ENCODE measurements at places on chromosomes 1 and 21.

- DNase-seq = no peak
Measured at GRCh38 chr1:67405473-67406245, 24.5 kb downstream of the SERBP1 start.

GRCh38 chr1:194830387-194830786 is 1644.0 kb upstream of the B3GALT2 start:
- DNase-seq = no peak

DNA sequence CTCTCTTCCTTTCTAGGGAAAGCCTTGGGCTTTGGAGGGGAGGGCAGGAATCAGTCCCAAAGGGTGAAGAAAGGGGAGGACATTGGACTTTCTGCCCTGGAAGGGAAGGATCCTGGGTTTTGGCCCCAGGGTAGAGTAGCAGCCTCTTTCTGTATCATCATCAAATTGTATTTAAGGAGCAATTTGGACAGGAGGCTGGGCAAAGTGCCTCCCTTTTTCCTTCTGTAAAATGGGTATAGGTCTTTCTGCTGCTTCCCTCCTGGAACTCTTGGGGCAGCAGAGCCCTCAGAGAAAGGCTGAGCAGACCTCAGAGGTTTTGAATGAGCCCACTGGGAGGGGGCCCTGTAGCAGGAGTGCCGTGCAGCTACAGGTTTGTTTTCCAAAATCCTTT is 38.4 kb downstream of the ARHGEF10L start:
- DNase-seq = no peak

DNA sequence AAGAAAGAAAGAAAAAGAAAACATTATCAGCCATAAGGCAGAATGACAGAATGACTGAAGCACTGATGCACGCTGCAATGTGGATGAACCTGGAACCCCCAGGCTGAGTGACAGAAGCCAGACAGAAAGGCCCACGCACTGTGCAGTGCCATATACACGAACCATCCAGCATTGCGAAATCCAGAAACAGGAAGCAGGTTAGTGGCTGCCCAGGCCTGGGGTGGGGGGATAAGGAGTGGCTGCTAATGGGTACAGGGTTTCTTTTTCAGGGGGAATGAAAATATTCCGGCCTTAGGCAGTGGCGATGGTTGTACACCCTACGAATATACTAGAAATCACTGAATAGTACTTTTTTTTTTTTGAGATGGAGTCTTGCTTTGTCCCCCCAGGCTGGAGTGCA is 57.0 kb downstream of the CHD5 start:
- DNase-seq = no peak

DNA sequence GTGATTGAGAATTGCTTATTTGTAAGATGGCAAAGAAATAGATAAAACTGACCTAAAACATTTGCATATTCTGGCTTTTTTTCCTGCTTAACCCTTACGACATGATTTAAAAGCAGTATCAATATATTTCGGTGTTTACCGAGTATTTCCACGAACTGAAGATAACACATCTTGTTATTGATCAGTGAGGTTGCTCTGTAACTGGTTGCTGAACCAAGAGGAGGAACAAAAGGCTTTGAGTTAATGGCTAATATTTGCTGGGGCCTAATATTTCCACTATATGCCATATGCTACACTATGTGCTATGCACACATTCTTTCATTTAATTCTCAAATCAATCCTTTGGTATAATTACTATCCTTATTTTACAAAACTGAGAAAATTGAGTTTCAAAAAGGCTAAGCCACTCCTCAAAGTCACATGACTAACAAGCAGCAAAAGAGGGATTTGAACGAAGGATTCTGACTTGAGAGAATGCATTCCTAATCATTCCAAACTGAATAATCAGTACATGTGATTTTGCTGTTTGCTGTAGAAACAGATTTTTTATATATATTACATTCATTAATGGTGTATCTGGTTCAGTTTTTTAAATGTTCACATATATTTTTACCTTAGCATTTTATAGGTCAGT is 346.0 kb downstream of the USP25 start:
- DNase-seq = no peak

DNA sequence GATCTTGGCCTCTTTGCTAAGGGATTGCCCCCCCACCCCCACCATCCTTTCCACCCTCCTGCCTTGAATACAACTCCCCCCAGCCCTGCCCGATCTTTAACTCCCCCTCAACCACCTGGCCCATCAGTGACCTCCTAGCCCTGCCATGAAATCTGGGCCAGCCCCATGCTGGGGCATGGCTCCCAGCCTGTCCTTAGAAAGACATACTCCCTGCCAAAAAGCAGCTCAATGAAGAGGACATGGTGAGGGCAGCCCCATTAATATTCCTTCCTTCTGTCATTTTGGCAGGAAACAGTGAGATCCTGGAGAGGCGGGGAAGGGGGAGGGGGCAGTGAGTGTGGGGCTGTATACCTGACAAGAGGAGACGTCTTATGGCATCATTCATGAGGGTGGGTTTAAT is 66.8 kb upstream of the DISP3 start:
- no peak for DNase-seq

GRCh38 chr1:197768014-197768805 is 7.1 kb downstream of the DENND1B start:
- no peak for DNase-seq

DNA sequence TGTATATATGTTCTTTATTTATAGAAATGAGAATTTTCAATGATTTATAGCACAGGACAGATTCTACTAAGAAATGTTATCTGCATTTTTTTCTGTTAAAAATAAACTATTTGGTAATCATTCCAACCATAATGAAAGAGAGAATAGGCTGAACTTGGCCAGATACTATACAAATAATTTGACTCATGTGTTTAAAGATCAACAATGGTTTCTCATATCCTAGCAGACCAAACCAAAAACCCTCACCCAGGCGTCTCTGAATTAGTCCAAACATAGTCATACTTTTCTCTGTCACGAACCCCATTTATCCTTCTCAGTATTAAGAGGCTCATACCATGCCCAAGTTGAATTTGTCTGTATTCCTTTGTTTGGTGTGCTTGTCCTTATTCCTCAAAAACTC is 40.3 kb downstream of the RPE65 start:
- no peak for DNase-seq

GRCh38 chr21:27045281-27045985 is 78.5 kb upstream of the ADAMTS5 start:
- no peak for DNase-seq

GRCh38 chr21:17146426-17146825 is 366.4 kb upstream of the CXADR start:
- no peak for DNase-seq

DNA sequence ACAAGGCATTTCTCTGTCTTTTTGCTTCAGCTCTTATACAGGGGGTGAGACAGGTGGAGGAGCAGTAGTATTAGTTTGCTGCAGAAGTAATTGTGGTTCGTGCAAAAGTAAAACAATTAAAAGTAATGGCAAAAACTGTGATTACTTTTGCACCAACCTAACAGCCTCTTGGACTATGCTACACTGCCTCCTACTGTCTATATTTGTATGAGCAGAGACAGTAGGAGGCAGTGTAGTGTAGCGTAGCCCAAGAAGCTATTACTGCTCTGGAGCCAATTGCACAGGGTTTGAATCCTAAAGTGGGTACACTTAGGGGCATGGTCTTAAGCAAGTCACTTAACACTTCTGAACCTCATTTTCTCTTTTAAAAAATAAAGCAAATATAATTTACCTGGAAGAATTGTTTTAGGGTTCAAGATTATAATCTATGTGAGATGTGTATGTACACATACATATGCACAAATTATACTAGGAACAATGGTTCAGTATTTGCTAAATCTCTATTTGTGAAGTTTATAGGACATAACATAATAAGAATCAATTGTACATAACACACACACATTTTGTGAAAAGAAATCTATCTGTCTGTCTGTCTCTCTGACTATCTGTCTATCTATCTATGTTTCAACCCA is 103.8 kb downstream of the BRINP3 start:
- DNase-seq = peak; percentile 42

GRCh38 chr1:180920702-180921101 is 8.0 kb downstream of the KIAA1614 start:
- DNase-seq = no peak

DNA sequence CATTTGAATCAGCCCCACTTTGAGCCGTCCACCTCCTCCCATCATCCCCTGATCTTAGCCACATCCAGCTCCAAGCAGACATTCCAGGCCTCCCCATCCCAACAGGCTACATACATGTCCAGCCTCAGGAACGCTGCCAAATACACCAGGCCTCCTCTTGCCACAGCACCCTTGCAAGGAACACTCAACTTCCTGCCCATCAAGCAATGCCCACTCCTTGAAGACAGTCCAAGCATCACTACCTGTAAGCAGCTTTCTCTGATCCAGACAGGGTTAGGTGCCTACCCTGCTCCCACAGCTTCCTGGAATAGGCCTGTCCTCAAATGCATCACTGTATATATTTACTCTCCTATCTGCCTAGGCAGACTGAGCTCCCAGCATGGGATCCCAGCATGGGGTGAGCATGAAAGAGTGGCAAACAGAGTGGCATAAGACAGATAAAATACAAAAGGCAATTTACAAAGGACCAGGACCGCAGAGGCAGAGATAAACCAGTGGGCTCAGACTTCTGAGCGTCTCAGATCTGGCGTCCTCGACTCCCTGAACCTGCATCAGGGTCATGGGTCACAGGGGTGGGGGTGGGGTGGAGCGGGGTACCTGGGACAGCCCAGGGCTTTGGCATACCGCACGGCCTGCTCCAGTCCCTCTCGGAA is 816 bp downstream of the HYI start:
- no peak for DNase-seq

DNA sequence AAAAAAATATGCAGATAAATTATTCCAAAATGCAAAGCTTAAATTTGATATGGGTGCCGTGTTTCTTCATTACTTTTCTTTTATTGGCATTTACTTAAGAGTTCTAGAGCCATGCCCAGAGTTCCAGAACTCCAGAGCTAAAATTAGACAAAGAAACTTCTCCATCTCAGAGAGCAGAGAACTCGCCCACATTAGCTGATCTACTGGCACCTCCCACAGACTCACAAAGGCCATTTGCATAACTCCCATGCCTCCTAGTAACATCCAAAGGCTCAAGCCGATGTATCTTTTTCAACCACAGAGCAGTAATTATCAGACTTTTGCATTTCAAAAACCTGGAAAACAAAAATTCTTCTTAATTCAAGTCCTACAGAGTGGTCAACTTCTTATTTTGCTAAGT is 323.8 kb upstream of the ST6GALNAC5 start:
- DNase-seq = no peak

GRCh38 chr1:89942014-89942413 is 52.9 kb upstream of the ZNF326 start:
- DNase-seq = no peak

- DNase-seq = no peak
Measured at GRCh38 chr21:41506611-41507520, 1.1 kb downstream of the TMPRSS2 start.

DNA sequence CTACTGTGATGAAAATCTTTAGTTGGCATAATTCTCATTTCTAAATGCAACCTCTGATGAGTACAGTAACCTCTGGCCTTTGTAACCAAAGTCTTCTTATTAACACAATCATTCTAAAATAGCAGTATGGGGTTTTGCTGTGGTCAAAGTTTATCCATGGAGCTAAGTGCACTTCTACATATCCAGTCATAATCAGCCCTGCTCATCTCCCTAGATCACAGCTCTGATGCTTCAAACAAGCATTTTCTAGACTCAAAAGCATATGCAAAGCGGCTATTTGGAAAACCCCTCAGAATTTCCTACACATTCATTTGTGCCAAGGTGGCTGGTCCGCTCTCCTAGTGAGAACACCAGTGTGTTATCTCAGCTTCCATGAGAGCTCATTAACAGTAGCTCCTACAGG is 418.6 kb downstream of the MRPL39 start:
- no peak for DNase-seq

- DNase-seq = no peak
Measured at GRCh38 chr1:235073968-235074522, 54.6 kb downstream of the TOMM20 start.

GRCh38 chr1:6330410-6330911 is 63.1 kb downstream of the ACOT7 start:
- no peak for DNase-seq

DNA sequence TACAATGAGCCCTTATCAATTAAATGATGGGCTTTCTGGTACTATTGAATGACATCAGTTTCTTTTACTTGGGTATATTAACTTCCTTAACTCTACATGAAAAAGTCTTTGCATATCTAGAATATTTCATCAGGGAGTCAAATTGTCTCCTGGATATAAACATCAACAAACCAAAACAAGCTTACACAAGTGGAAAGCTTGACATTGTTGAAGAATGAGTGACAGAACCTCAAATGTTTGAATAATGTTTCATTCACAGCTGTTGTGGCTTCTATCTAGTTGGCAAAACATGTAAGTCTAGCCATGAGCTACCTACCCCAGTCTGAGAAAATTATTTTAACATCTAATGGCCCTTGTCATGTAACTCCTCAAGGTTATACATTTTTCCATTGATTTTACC is 604.8 kb upstream of the ADAMTS5 start:
- DNase-seq = no peak

DNA sequence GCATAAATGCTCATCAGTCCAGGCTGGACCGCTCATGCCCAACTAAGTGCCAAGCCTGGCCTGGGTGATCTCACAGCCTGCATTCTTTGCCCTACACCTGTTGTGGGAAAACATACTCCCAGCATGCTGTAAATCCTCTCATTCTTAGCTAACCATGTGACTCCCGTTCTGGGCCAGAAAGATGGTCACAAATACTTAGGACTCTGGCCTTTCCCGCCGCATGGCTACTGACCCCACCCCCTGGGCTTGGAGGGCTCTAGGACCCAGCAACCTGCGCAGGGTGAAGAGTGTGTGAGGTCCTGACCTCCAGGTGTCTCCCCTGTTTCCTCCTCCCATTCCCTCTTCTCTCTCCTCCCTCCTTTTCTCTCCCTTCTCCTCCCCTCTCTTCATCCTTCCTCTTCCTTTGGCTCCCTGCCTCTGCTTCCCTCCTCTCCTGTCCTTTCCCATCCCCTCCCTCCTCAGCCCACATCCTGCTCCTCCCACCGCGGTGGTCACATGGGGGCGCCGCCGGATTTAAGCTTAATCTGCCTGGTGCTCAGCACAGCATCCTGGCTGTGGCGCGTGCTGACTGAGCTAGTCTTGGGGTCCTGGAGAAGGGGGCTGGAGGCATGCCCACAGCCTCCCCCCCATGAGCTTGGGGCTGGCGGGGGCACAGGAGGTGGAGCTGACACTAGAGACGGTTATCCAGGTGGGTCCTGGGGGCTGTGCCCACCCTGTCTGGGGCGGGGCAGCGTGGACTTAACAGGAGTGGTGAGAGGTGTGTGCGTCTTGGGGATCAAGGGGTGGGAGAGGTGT is at the start of gene CROCC:
CROCC (plus strand) TSS at position 541 of the 795 bp plus-strand sequence; CDS start at position 629, 88 bp downstream.
- peak; percentile 95 for DNase-seq

Data from NT2/D1 (cell line).